CD4-positive, alpha-beta T cell treated with Interleukin-17A for 4 hours (primary cell): ENCODE measurements at places on chromosomes 2 and 18.

- no peak for DNase-seq
Observed at GRCh38 chr2:119253114-119253702, 29.6 kb downstream of the STEAP3 start.

DNA sequence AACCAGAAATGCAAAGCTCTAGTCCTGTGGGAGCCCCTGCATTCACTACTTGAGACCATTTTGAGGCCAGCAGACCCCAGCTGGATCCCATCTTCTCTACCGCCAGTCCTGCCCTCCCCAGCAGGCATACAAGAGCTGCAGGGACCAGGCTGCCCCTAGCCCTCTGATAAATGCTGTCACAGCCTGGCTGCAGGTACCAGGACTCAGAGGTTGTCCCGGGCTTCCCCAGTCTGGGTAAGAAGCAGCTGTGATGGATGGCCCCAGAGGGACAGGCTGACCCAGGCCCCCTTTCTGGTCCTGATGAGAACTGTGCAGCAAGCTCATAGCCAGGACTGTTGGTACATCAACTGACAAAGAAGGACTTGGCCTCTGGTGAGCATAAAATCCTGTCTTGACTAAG is 132.9 kb upstream of the APCDD1 start:
- DNase-seq: no peak

GRCh38 chr2:54574107-54574859 is 118.2 kb downstream of the SPTBN1 start:
- peak; percentile 76 for DNase-seq

GRCh38 chr2:121558329-121558728 is 27.6 kb downstream of the RNU4ATAC start:
- no peak for DNase-seq
